Muscle of back (tissue), 13 donors: ENCODE measurements at places on chromosomes 1 and 21. TPM values are rescaled to one million over a fixed set of nuclear protein-coding genes. Genes with fewer than 3 reads are reported as not detected.

GRCh38 chr1:200741551-200742207 lies 3.0 kb downstream of the CAMSAP2 start:
- no peak for DNase-seq

The TMPRSS15 gene
- polyA plus RNA-seq: 0.68 TPM

The AMPD2 gene
- polyA plus RNA-seq: 26.0 TPM

The CRYBG2 gene
- polyA plus RNA-seq: not detected

GRCh38 chr21:25501462-25501861 lies 105.8 kb downstream of the MRPL39 start:
- no peak for DNase-seq

DNA sequence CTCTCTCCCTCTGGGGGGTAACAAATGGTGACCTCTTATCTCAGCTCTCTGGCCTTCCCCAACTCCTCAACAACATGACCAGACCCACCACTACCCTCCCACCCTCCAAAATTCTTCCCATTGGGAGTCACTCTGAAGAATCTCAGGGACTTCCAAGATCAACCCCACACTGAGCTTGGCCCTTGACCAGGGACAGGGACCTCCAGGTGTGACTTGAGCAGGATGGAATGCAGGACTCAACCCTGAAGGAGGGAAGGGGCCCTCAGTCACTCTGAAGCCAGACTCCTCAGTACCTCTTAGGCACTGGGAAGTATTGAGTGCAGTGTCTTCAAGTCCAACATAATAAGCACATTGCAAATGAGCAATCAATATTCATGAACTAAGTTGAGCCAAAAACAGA lies 1.9 kb downstream of the CASQ1 start:
- no peak for DNase-seq

The PLCH2 gene
- 1.3 TPM for polyA plus RNA-seq

GRCh38 chr1:117612517-117613248 lies 6.8 kb downstream of the TENT5C start:
- no peak for DNase-seq

- no peak for DNase-seq
Measured at GRCh38 chr1:53975861-53976260, 29.7 kb downstream of the LRRC42 start.

DNA sequence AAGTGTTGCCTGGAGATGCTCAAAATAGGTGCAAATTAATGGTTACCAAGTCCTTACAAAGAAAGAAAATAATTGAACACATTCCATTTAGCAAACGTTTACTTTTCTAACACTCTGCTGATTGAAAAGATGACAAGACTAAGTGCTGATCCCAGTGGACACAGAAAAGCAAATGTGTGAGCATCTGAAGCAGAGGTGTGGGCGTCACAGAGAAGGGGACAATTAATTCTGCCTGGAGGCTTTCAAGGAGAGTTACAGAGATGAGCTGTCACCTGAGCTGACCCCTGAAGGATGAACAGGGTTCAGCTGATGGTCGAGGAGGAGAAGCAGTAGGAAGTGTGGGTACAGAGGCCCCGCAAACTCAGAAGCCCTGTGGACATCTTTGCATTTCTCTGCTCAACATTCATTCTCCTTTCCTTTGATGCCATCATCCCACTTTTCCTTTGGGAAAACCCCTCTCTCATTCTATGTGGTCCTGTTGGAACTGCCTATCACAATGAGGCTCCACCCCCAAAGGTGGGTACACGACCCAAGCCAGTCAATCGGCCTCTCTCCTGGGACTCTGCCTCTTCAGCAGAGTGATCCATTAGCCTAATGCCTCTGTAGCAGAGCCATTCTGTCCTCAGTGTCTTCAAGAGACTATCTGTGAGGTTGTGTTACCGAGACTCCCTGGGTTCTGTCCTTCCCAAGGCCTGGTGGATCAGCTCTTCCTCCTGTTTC lies 17.2 kb upstream of the PLA2G2E start:
- DNase-seq: no peak

The APH1A gene
- 128 TPM for polyA plus RNA-seq

DNA sequence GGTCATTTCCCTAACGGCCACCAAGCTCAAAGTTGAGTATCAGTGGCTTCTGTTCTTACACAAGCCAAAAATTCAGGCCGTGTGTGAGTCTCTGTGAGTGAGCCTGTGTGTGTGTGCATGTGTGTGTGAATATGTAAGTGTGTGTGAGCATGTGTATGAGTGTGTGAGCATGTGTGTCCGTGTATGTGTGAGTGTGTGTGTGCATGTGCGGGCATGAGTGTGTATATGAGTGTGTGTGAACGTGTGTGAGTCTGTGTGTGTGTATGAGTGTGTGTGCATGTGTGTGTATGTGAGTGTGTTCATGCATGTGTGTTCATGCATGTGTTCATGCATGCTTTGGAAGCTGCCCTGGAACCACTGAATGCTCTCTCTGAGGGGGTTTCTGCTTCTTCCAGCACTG lies 105.7 kb downstream of the AJAP1 start:
- DNase-seq: no peak

The GOLT1A gene
- polyA plus RNA-seq: not detected

DNA sequence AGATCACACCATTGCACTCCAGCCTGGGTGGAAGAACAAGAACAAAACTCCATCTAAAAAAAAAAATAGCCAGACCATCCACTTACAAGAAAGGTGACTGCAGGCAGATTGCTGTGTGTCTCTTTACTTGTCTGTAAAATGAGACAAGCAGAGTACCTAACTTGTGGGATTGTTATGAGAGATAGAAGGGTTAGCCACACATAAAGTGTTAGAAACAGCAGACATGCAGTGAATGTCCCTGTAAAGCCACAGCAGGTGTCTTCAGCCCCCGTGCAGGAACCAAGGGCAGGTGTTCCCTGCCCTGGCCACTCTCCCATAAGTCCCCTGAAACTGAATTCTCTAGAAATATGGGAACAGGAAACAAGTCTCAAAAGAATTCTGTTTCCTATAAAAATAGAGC lies 40.8 kb upstream of the EFHD2 start:
- no peak for DNase-seq

DNA sequence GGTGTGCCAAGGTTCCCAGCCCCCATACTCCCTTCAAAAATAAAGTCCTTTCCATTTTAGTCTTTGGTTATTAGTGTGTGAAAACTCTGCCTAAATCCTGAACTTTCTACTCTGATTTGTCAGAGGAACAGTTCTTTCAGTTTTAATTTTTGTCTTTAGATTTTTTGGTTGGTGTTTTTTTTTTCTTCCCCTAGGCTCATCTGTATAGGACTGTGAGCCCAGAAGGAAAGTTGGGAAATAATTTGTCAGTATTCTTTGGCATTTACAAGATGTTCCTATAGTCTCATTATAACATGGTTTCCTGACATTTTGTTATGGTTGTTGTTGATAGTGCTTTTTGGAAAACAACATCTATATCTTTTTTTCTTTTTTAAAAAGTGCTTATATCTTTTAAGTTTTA lies 38.0 kb downstream of the LAMC1 start:
- no peak for DNase-seq

GRCh38 chr1:177596485-177596884 lies 373.4 kb downstream of the SEC16B start:
- no peak for DNase-seq

GRCh38 chr1:187878883-187879282 lies 1050.1 kb downstream of the PLA2G4A start:
- DNase-seq: no peak

DNA sequence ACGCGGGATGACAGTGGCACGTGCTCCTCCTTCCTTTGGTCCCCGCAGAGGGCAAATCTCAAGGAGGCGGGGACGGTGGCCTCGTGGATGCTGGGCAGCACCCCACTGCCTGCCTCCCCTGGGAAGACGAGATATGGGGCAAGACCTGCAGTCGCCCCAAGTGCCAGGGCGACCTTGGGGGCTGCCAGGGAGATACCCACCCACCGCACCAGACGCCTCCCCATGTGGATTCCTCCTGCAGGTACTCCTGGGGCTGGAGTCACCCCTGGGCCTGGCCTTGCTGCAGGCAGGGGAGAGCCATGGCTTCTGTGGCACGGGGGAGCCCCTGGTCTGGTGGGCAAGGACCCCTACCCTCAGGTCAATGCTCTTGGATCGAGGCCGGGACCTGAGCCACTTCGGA lies 5.9 kb upstream of the AURKAIP1 start:
- DNase-seq: no peak

The CELA2A gene
- 0.20 TPM for polyA plus RNA-seq

- no peak for DNase-seq
Measured at GRCh38 chr21:45748593-45748992, 105.1 kb downstream of the PCBP3 start.

The MYOM3 gene
- polyA plus RNA-seq: 444 TPM

The BMP8A gene
- 0.29 TPM for polyA plus RNA-seq

The NLRP3 gene
- 1.4 TPM for polyA plus RNA-seq

The NR5A2 gene
- polyA plus RNA-seq: 3.5 TPM

GRCh38 chr1:94009304-94009703 lies 100.1 kb upstream of the GCLM start:
- no peak for DNase-seq

The CEP170 gene
- polyA plus RNA-seq: 56.4 TPM

The HES5 gene
- 0.42 TPM for polyA plus RNA-seq

GRCh38 chr1:66774438-66774837 lies 22.2 kb downstream of the DYNLT5 start:
- no peak for DNase-seq

DNA sequence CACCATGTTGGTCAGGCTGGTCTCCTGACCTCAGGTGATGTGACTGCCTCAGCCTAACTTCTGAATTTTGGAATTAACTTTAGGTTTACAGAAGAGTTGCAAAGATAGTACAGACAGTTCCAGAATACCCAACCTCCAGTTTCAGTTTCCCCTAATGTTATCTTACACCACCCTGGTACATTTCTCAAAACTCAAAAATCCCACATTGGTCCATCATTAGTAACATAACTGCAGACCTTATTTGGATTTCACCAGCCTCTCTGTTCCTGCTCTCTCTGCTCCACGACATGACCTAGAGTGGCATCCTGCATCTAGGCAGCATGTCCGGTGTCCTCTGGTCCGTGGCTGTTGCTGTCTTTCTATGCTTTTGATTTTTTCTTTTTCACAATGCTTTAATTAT lies 5.0 kb upstream of the ZC3H12A start:
- no peak for DNase-seq

GRCh38 chr1:94471271-94471670 lies 53.1 kb downstream of the ABCD3 start:
- no peak for DNase-seq

DNA sequence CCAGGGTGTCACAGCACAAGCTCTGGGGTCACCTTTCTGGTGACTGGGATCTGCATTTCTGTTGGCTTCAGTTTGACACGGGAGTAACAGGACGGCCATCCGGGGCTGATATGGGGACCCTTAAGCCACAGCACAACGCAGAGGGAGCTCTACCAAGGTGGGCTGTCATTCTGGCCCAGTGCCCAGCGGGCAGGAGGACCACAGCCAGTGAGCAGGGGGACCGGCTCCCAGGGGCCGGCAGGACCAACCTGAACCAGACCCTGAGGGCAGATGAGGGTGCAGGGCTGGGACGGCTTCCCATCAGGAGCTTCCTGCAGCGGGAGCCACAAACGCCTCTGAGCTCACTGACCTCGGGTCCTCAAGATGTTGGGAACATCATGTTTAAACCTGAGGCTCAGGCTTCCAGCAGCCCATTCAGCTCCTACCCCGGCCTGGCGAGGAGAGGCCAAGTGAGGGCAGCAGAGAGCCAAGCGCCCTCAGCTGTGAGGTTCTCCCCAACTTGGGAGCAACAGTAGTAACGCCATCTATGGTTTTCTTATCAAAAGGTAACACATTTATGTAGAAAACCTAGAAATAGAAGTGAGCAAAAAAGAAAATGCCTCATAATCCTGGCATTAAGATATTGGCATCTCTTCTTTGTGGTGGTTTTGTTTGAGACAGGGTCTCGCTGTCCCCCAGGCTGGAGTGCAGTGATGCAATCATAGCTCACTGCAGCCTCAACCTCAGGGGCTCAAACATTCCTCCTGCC lies 26.8 kb downstream of the TMEM201 start:
- no peak for DNase-seq

GRCh38 chr1:230145505-230145899 lies 78.5 kb downstream of the GALNT2 start:
- no peak for DNase-seq

DNA sequence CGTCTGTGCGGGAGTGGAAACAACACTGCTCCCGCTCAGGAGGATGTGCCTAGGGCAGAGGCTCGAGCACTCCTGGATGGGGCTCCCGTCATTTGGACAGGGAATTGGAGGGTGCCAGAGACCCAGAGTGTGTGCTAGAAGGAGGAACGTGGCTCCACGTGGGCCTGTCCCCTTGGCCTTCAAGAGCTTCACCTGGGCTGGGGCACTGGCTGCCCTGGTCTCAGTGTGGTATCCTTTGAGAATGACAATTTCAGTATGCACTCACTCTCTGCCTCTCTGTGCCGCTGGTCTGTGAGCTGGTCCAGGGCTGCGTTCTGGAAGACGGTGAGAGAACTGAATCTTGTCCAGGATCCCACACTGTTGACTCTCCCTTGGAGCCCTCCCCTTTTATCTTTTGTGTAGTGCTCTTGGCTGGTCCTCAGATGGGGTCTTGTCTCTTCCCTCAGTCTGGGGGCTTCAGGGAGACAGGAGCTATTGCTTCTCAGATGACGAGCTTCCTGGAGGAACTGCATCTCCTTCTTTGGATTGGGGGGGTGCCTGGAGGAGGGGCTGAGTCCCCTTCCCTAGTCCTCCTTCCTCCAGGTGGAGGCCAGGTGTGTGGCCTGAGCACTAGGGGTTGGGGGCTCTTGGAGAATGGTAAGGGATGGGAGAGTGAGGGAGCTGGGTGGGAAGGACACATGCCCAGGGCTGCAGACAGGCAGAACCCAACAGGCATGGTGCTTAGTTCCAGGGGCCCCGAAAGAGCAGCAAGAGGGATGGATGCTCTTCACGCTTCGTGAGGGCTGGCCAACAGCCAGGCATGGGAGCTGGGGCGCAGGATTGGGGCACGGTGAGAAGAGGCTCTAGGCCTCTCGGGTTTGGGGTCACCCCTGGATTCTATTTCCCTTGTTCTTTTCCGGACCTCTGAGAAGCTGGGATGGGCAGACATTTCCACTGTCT lies 14.8 kb upstream of the ETV3L start:
- no peak for DNase-seq

The MTMR11 gene
- polyA plus RNA-seq: 26.0 TPM

GRCh38 chr1:245860657-245861544 lies 646.2 kb downstream of the SMYD3 start:
- peak; percentile 88 for DNase-seq

DNA sequence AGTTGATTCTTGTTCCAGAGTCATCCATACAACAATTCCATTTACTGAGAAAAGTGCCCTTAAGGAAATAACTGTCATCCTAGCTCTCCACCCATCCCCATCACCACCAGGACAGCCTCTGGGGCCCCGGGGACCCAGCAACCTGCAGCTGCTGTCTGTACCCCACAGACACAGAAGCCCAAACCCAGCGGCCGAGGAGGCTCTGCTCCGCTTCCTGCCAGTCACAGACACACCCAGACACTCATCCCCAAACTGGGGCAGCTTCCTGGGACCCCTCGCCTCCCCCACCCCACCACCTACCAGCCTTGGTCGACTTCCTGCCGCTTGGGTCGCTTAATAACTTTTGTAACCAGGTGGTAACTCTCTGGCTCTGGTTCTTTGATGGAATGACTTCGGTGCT lies 121.6 kb upstream of the SLC25A33 start:
- no peak for DNase-seq

- no peak for DNase-seq
Measured at GRCh38 chr1:44568128-44568900, 106.0 kb downstream of the TMEM53 start.
